ENCODE measurements at places on chromosomes 2 and 18.

- no peak for DNase-seq
Observed at GRCh38 chr18:52907543-52908308, 567.7 kb downstream of the DCC start.

- no peak for DNase-seq
Observed at GRCh38 chr2:109084341-109084740, 44.7 kb upstream of the SH3RF3 start.

DNA sequence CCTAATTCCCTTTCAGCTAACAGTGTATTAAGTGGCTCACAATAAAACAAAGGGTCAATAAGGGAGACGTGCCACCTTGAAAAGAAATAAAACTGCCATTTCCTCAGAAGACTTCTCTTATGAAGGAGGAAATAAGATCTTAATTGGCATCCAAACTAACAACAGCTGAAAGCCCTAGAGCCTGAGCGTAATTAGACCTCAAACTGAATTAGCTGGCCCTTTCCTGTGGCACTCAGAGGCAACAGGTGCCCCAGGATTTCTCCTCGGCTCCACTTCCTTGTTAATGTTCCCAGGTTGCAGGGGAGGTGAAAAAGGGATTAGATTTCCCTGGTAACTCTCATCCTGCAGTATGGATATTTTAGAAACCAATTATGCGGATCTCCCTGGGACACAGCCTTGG lies 804.3 kb downstream of the DCDC2C start:
- DNase-seq, result no peak

- no peak for DNase-seq
Observed at GRCh38 chr2:160392201-160392600, 101.4 kb downstream of the RBMS1 start.

GRCh38 chr2:50178050-50178449 lies 853.9 kb downstream of the NRXN1 start:
- no peak for DNase-seq

DNA sequence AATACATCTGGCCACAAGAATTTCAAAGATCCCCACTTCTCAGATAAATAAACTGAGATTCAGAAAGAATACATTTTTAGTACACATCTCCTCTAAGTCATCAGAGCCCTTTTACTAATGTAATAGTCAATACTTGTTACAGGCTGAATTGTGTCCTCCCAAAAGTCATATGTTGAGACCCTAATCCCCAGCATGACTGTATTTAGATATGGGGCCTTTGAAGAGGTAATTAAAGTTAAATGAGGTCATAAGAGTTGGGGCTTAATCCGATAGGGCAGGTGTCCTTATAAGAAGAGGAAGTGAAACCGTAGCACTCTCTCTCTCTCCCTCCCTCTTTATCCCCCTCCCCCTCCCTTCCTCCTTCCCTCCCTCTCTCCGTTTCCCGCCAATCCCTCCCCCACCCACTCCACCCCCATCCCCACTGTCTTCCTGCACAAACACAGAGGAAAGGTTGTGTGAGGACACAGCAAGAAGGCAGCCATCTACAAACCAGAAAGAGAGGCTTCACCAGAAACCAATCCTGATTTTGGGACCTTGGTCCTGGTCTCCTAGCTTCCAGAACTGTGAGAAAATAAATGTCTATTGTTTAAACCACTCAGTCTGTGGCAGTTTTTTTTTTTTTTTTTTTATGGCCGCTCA lies 66.6 kb upstream of the ZNF397 start:
- DNase-seq, result no peak

GRCh38 chr18:10111191-10111590 lies 197.4 kb downstream of the VAPA start:
- DNase-seq, result no peak

- DNase-seq, result no peak
Observed at GRCh38 chr18:51711298-51711889, 513.9 kb upstream of the MEX3C start.

- DNase-seq, result no peak
Observed at GRCh38 chr2:181536730-181537129, 79.5 kb downstream of the ITGA4 start.

GRCh38 chr2:1504311-1504750 lies 91.1 kb downstream of the TPO start:
- DNase-seq, result no peak

- DNase-seq, result no peak
Observed at GRCh38 chr2:220452561-220452960, 825.1 kb downstream of the SLC4A3 start.

DNA sequence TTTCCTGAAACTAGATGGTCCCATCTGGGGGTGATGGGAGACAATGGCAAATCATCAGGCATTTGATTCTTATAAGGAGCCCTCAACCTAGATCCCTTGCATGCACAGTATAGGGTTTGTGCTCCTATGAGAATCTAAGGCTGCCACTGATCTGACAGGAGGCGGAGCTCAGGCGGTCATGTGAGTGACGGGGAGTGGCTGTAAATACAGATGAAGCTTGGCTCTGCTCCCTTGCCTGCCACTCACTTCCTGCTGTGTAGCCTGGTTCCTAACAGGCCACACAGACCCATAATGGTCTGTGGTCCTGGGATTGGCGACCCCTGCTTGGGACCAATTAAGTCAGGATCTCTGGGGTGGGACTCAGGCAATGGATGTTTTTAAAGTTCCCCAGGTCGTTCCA lies 293.4 kb downstream of the ZNF521 start:
- peak; percentile 32 for DNase-seq

- DNase-seq, result no peak
Observed at GRCh38 chr2:16747257-16747656, 81.6 kb upstream of the CYRIA start.

DNA sequence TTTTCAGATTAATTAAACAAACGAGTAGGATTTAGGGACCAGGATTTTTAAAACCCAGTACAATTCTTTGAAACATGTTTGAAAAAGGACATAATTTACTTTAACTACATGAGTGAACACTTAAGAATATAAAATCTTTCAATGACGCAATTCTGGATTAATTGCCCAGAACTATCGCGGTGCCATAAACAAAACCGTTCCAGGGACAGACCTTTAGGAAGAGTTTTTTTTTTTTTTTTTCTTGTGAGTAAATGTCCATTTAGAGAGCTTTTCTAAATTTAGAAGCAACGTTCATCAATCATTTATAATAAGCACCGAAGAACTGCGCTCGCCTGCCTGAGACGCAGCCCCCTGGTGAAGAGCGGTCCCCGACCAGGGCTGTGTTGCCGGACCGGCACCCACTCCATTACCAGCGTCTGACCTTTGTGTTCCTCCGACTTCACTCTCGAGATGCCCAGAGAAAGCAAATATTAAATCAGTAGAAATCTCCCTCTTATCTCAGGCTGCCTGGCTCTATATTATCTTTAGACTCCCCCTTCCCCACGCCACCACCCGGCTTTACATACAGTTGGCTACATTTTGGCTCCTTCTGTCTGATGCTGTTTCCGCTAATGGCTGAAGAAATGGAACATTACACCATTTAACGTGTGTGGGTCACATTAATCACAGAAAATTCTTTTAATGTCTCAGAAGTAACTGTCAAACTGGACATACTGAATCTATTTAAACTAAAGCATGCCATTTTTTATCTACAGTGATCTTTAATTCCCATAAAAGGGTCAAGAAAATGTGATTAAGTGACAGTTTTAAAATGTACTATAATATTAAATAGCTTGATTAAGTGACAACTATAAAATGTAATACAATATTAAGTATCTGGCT lies 364.0 kb upstream of the MEIS1 start:
- no peak for DNase-seq

GRCh38 chr2:15146960-15147359 lies 414.2 kb downstream of the NBAS start:
- no peak for DNase-seq

GRCh38 chr2:82182270-82182669 lies 1877.7 kb upstream of the LRRTM1 start:
- no peak for DNase-seq

Measured in midbrain (tissue), 1 donor.